ENCODE measurements at places on chromosomes 12 and 14.

- DNase-seq: no peak
These were observed 160.1 kb downstream of the BRMS1L start for GRCh38 chr14:35986219-35986573.

- DNase-seq: no peak
These were observed 255.7 kb upstream of the TMPO start for GRCh38 chr12:98259693-98260092.

DNA sequence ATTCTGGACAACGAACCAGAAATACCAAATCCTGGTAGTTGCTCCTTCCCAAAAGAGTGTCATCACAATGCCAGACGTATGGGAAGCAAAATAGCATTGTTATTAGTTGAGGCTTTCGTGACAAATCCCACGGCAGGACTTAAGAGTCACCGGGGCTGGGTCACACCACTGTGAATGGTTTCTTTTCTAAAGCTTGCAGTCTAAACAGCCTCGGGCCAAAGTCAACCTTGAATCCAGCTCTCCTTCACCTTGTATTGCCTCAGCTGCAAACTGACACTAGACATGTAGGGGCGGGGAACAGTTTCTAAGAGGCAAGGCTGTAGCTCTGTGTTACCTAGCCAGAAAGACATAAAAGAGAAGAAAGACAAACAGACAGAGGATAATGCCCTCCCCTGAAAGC, 734.8 kb downstream of the MED13L start:
- DNase-seq: no peak

GRCh38 chr12:15982071-15982470, 70.9 kb downstream of the DERA start:
- DNase-seq: no peak

DNA sequence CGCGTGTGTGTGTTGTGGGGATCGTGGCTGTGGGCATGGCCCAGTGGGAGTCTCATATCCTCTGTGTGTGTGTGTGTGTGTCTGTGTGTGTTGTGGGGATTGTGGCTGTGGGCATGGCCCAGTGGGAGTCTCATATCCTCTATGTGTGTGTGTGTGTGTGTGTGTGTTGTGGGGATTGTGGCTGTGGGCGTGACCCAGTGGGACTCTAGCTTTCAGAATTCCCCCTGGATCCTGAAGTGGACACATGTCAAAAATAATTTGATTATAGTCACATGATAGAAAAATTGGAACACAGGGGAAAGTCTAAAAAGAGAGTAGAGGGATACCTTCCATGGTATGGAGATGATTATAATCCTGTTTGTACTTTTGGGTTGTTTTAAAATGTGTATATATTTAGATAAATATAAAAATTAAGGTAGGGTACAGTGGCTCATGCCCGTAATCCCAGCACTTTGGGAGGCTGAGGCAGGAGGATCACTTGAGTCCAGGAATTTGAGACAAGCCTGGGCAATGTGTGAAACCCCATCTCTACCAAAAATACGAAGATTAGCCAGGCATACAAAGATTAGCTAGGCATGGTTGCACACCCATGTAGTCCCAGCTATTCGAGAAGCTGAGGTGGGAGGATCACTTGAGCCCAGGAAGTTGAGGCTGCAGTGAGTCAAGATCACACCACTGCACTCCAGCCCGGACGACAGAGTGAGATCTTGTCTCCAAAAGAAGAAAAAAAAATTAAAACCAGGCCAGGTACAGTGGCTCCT, 11.0 kb downstream of the PAPLN start:
- no peak for DNase-seq

DNA sequence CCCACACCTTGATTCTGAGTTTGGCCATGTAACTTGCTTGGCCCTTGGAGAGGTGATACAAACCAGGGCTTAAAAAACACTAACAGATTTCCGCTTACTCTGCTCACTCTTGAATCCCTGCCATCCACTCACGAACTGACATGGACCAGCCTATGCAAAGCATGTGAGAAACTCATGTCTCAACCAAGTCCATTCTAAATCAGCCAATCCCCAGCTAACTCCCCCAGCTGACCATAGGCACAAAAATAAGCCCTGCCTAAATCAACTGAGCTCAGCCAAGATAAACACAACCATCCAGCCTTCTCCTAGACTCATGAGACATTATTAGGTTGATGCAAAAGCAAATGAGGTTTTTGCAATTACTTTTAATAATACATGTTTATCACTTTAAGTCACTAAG, 353.9 kb upstream of the TBX3 start:
- DNase-seq: no peak

DNA sequence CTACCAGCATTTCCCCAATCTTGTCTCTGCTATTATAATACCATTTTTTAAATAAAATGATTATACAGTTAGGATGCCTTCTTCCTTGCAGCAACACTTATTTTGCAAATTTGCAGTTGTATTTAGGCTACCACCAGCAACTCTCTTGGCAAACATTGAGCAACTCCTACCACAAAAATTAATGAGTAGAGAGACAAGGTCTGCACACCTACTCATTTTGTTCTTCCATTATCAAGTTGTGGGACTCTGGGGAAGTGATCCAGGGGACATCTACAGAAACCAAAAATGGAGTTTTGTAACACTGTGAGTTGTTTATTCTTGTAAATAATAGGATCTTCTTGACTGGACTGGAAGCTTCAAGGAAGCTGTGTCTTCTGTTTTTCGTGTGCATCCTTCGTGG, 38.6 kb downstream of the DGLUCY start:
- DNase-seq: no peak

DNA sequence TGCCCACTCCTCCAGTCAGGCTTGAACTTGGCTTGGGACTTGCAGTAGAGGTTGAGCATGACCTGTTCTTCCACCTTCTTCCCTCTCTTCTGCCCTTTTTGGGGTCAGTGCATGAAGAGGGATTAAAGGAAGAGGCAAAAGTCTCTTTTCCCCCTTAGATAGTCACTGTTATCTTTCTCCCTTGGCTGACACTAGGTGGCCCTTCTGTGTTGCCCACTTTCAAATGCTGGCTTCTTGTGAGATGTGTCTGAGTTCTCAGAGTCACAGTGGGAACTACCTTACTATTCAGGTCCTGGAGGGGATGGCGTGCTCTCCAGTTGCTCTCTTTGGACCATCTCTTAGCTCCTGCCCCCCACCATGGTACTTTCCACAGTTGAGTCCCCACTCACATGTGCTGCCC, 73.6 kb downstream of the GPR65 start:
- no peak for DNase-seq

GRCh38 chr14:102333795-102334705, 14.5 kb downstream of the ZNF839 start:
- DNase-seq: no peak

GRCh38 chr14:38989922-38990546, 113.0 kb downstream of the SEC23A start:
- DNase-seq: no peak

DNA sequence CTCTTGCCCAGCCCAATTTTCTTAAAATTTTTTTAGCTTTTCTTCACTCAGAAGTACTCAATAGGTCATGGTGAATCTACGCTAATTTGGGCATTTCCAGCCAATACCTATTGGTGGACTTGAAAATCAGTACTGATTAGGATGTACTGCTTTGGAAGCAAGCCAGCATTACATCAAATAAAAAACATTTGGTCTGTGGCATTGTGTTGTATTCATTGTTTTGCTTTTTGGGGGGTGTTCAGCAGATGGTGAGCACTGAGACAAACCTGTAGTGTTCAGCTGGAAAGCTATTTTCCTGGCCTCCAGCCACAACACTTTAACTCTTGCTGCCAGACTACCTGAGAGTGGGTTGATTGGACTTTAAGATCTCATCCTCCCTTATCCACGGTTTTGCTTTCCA, 4.0 kb downstream of the MAPKAPK5 start:
- no peak for DNase-seq

GRCh38 chr14:92500491-92500941, 13.1 kb upstream of the RIN3 start:
- DNase-seq: no peak

- no peak for DNase-seq
These were observed 57.2 kb upstream of the GNPNAT1 start for GRCh38 chr14:52848626-52849025.

- DNase-seq: no peak
These were observed 3.4 kb upstream of the C3AR1 start for GRCh38 chr12:8069582-8069981.

DNA sequence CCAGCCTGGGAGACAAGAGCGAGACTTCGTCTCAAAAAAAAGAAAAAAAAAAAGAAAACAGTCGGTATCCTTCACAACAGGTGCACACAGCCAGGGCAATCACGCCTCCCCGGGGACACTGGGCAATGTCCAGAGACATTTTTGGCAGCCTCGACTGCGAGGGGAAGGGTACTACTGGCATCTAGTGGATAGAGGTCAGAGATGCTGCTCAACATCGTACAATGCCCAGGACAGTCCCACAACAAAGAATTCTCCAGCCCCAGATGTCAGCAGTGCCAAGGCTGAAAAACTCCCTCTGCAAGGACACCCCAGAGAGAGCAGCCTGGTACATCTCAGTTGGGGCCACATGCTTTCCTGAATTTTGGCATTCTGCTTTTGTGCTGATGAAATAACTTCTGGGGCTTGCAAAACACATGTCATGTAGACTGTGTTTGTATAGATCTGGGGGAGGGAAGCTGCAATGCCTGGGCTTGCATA, 21.5 kb downstream of the ALDH2 start:
- no peak for DNase-seq

GRCh38 chr12:7460375-7461259, 16.7 kb upstream of the CD163L1 start:
- DNase-seq: no peak

- peak; percentile 75 for DNase-seq
These were observed 1059.8 kb downstream of the TMEM121 start for GRCh38 chr14:106586098-106586704.

DNA sequence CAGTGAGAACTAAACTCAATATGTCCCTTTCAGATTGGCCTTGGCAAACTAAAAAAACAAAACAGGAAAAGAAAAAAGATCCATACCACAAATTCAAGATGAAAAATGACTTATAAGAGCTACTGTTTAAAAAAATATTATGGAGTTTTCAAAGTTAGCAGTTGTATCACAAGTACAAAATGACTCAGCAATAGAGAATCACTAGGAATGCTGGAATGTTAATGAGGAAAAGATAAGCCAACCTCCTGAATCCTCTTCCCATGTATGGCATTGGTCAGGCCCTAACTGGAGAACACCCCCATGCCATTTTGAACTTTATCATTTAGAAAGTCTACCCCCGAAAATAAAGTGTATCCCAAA, 62.2 kb downstream of the PPP1R36 start:
- DNase-seq: no peak

- no peak for DNase-seq
These were observed 71.6 kb upstream of the MDGA2 start for GRCh38 chr14:47746986-47747385.

GRCh38 chr12:66587912-66588311, 91.0 kb downstream of the GRIP1 start:
- no peak for DNase-seq

GRCh38 chr14:55914771-55915170, 203.4 kb upstream of the PELI2 start:
- no peak for DNase-seq

GRCh38 chr12:8697120-8697475, 693 bp upstream of the RIMKLB start:
- DNase-seq: no peak

GRCh38 chr14:53401646-53402045, 248.5 kb upstream of the DDHD1 start:
- DNase-seq: no peak

DNA sequence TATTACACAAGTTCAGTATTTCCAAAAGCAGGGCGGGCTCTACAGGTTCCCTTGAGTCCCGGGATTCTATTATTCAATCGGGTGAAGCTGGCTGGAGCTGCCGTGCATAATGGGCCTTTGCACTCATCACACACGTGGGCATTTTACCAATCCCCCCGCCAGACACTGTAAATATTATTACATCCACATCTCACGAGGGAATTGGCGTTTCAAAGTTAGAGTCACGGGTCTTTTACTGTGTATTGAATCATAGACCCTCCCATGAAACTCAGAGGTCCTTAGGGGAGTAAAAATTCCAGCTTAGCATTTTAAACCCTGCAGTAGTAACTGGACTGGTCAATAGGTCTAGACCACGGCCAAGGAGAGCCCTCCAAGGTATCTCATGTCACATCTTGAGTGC, 70.3 kb downstream of the MAP1LC3B2 start:
- no peak for DNase-seq

GRCh38 chr14:22502007-22502406, 87.0 kb downstream of the DAD1 start:
- no peak for DNase-seq

GRCh38 chr14:36773136-36773540, 111.5 kb downstream of the PAX9 start:
- no peak for DNase-seq

DNA sequence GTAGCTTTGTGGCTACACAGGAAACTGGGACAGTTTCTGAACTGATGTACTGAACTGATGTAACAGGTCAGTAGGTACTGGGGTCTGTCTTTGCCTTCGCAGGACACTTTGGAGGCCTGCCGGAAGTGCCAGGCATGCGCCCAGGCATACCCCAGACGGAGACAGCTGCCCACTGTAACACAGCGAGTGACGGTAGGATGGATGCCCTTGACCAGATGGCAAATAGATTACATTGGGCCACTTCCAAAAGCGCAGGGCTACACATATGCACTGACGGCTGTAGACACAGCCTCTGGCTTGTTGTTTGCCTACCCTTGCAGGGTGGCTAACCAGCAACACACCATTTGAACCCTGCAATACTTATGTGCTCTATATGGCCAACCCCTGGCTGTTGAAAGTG, 94.1 kb upstream of the TMPO start:
- no peak for DNase-seq

DNA sequence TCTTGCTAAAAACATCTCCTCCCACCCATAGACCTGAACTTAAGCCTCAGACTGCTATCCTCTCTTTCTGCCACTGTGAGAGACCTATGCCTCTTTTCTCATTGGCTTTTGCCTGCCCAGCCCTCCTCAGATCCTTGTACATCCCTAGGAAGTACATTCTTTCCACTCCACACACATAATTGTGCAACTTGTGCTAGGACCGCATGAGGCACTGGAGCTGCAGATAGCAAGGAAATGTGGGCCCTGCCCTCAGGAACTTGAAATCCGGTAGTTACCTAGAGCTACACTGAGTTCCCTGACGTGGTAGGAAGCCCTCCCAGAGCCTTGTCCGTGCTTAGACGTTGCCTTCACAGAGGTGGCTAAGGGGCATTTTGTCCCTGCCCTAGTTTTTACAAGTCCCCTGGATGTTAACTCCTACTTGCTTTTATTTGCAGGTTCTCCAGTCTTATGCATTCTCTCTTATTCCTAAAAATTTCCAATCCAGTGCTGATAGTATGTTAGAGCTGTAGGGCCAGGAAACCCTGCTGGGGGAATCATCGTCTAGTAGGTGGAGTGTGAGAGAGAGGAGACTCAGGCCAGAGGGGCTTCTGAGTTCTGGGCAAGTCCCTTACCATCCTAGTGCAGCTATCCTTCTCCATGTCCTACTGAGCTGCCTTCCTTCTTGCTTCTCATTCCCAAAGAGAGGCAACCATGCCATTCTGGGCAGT, 41.3 kb downstream of the NTF3 start:
- no peak for DNase-seq

- no peak for DNase-seq
These were observed 27.7 kb downstream of the FGF6 start for GRCh38 chr12:4417936-4418335.

- DNase-seq: no peak
These were observed 169.5 kb upstream of the SSTR1 start for GRCh38 chr14:38038171-38038570.

- no peak for DNase-seq
These were observed 9.2 kb downstream of the PRPH start for GRCh38 chr12:49304161-49304560.

GRCh38 chr12:127628645-127629044, 638.3 kb upstream of the TMEM132C start:
- DNase-seq: no peak

All from stimulated activated CD4-positive, alpha-beta T cell treated with anti-CD3 and anti-CD28 coated beads, TNF-alpha, amount 100 ng/mL, for 48 hours (primary cell).